G401 (cell line): ENCODE measurements at places on chromosomes 1 and 21.
A peak's percentile ranks its signal among the peaks of the same experiment; 100 is the strongest.

DNA sequence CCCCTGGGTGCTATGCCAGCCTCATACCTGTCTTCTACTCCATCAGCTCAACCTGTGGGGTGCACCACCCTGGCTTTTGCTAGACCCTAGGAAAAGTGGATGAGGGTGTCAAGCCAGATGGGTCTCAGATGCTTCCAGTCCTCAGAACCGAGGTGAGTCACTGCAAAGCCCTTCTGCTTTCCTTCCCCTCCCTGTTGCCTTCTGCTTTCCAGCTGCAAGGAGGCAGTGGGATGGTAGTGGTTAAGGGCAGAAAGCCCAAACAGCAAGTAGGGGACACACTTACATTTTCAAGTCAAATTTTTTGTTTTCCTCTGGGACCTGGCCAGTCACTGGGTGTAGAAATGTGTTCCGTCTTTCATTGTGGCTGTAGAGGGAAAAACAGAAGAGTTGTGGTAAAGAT, 60.7 kb upstream of the GOLT1A start:
- no peak for DNase-seq

DNA sequence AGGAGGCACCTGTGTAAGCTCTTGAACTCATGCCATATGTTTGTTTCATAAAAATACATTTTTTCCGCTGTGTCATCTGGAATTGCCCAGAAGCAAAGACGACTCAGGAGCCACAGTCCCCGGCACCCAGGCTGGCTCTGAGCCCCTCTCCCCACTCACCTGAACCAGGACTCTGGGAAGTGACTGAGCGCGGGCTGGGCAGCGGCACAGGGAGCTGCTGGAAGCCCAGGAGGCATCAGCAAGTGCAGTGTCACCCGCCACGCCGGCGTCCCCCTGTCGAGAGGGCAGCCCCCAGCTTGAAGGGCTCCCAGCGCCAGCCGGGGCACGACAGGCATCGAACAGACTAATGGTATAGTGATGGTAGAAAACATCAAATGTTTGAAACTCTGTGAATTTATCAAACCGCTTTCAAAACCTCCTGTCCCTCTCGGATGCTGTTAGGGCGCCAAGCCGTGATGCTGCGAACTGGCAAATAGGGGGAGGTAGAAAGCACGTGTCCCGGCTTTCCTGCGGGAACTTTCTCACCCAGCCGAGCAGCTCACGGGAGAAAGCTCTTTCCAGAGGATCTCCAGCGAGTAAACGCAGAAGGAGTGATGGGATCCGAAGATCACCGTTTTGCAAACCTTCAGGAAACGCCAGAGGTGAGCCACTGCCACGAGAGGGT, 57.8 kb upstream of the COL18A1 start:
- DNase-seq = no peak

DNA sequence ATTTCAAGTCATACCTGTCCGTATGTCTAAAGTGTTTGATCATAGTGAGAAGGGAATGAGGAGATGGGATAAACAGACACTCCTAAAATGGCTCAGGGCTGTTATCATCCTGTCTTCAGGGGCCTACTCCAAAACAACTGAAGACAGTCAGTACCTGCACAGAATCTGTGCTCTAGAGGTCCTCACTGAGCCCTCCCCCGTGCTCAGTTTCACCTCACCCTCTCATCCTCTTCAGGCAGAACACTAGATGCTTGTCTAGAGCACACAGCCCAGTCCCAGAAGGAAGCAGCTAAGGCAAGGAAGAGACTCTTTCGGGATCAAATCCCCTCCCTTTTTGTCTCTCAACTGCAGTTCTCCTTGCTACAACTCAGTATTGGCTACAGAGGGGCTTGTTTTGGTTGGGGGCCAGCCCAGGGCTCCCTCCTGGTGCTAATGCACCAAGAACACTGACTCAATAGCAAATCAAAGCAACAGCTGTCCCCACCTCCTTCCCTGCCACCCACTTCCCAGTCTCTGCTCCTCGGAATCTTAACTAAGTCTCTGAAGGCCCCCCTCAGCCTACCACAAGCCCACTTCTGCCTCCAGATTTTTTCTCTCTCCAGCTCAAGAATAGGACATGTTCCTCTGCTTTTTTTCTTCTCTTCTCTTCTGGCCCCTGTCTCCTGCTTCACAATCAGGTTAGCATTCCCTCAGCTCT, 10.1 kb downstream of the CADM3 start:
- no peak for DNase-seq

- no peak for DNase-seq
Measured at GRCh38 chr1:220901881-220902280, 22.6 kb downstream of the HLX start.

- DNase-seq = no peak
Measured at GRCh38 chr1:204721373-204722055, 36.0 kb upstream of the LRRN2 start.

DNA sequence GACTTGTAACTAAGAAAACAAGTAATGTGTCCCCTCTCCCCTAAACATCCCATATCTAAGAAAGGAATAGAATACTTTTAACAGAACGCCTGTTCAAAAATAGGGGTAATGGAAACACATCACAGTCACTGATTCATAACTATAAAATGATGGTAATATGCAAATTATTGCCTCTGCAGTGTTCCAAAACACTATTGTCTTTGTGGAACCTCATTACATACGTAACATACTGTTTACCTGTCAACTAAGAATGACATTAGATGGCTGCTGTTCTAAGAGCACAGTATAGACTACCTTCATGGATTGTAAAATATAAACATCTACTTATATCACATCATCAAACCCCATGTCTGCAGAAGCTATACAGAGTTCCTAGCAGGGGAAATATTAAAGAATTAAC, 3.4 kb upstream of the BCL2L15 start:
- no peak for DNase-seq

DNA sequence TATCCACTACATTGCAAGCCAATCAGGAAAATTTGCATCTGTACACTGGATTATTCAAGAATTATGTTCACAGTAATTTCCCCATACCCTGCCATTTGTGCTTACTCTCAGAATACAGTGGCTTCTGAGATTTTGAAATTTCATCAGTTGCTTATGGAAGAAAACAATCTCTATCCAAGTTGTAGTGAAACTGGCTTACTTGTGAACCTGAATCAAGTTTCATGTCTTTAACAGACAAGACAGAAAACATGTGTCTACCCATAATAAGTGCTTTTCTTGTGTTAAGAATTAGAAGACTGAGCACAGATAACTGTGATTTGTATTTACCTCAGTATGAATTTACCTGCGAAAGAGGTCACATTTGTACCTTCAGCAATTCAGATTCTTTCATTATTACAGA, 672.7 kb upstream of the ADGRL2 start:
- no peak for DNase-seq

DNA sequence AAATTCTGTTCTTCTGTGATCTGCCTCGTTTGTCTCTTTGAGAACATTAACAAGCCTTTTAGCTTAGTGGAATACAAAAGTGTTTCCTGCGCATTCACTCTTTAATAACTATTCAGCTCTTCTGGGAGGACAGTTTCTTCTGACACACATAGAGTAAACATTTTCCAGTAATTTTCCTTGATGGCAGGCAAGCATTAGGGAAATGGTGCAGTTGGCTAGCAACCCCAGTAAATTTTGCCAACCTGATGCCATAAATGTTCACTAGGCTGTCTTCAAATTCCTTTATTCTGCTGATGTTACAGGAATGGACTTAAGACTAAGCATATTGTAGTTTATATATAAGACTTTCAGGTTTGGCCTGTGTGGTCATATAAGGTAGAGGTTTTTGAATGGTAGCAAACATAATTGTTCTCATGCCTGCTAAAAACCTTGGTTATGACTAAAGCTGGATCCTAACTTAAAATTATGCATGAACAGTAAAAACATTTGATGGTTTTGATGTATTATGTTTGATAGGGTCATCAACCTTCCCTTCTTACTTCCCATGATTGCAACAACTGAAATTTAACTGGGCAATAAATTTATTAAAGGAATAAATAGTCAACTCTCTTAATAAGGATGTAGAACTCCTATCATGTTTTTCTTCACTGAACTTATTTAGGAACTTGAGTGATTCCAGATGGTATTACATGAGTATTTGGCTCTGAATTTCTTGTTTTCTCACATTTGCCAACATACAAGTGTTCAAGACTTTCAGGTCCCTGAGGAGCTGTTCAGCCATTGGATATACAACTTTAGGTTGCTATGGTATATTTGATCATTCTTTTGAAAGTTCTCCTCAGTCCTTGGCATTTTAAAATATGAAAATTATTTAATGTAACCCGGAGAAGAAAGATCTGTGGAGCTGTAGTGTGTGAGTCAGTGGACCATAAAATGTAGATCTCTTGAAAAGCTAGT, 223.4 kb downstream of the FMN2 start:
- DNase-seq = peak; percentile 67

GRCh38 chr1:233257786-233258185, 37.7 kb downstream of the PCNX2 start:
- no peak for DNase-seq

DNA sequence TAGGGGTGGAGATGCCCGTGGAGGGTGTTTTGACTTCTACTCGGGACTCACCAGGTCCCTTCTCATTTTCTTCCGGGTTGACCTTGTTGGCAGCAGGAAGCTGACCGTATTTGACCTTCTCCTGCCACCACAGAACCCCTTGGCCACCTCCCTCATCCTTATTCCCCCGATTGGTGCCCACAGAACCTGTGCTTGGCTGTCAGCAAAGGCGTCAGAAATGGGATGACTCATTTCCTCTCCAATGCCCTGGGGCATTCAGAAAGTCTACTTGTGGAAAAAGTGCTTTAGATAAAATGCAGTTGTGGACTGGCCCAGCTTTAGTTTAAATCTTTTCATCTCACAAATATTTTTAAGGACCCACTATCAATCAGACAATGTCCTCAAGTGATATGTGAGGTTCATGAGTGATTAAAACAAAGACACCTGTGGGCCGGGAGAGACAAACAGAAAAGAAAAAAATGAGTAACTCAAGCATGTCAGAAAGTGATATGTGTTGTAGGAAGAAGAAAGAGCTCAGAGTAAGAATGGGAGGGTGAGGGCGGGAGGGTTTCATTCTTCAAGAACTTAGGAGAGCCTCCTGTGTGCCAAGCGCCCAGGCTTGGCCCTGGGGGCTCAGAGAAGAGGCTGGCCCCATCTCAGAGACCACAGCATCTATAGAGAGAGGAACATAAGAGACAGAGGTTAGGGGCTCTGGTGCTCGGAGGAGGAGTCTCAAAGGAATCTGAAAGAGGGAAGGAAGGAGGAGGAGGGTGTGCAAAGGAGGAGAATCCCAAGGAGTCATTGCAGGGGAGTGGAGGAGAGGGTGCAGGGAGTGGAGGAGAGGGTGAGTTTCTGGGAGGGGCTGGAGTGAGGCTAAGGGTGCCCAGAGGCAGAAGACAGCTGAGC, 221.6 kb upstream of the VAMP3 start:
- DNase-seq = no peak

DNA sequence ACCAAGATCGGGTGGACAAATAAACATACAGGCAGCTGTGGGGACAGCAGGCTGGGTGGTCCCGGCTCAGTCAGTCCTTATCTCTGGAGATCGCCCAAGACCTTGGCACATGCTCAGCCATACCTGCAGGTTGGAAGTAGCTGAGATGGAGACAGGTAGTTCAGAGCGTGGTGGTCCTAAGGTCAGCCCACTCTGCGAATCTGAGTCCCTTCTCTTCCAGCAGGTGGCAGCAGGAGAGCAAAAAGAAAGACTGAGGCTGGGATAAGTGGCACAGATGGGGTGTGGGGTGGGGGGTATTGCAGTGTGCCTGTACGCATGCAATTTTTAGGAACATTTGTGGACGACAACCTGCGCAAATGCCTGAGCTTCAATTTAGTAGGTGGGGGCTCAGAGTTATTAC, 104.9 kb downstream of the TENT5C start:
- DNase-seq = no peak

DNA sequence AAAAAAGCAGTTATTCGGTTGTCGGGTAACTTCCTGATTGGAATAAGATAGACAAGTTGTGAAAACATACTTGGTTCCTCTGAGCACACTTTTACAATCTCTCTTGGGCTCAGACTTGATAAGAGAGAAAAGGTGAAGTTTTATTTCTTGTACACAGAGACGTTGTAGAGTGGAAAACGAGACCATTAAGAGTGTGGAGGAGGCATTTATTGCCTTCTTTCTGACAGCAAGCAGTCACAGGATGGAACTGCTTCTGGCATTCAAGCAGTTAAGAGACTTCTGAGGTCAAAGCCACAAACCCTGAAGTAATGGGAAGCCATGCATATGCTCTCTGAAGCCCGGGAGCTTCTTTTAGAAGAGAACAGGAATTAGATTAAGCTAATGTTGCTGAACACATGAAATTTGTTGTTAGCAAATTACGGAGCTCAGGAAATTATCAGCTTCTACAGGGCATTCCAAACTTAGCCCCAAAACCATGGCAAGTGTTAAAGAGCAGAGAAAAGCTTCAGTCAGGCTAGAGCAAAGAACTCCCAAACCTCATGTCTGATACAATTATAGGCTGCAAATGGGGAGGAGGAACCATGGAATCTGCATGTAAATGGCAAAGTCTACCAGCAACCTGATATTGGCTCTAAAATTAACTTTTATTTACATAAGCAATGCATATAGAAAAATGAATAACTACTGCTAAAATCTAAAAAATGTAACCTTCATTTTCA, 26.0 kb downstream of the S1PR1 start:
- peak; percentile 19 for DNase-seq

DNA sequence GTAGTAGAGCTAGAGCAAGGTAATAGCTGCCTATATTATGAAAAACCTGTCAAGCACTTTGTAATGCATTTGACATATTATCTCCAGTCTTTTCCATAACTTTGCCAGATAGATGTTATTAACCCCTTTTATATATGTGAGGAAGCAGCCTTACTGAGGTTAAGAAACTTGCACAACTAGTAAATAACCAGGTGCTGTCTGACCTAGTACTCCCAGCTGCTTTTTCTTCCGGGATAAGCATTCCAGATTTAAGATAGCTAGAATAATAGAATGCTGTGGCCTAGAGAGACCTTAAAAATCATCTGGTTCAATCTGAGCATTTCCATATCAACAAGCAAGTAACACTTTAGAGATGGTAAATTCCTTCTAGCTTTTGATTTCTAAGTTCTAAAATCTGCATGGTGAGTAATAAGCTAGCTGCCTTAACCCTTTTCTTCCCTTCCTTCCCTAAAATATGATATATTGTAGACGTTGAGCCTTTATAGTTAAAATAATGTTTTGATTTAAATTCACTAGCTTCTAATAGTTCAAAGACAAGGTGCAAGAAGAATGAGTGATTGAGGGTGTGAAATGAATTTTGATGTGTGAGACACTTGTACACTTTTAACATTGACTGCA, 1.8 kb downstream of the SH3GLB1 start:
- DNase-seq = no peak

DNA sequence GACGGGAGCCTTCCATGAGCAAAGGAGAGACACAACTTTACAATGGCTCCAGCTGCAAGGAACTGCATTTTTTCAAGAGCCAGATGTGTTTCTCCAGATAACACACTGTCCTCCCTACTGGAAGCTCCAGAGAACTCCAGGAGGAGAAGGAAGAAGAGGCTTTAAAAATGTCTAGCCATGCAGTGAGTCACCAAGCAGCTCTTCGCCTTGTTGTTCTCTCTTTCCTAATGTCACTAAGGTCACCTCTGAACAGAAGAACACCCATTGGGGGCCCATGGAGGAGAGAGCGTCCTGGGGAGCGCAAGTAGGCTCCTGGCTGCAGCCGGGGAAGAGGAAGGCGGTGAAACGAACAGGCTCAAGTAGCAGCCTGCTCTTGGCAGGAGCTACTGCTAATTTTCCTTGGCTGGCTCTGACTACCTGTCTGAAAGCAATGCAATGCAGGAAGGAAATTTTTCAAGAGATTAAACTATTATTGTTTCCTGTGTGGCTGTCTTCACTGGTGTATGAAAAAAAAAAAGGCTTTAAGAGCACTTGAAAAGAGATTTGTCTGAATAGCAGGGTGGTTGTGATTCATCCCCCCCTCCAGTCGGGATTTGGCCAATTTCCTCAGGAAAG, 321.9 kb downstream of the SETD4 start:
- peak; percentile 9 for DNase-seq
